ENCODE measurements at places on chromosomes 16 and 17. TPM values are rescaled to one million over a fixed set of nuclear protein-coding genes. Genes with fewer than 3 reads are reported as not detected.

The P2RX5 gene
- total RNA-seq: 0.20 TPM

The NPW gene
- total RNA-seq: 0.46 TPM

The EVPL gene
- total RNA-seq: 3.5 TPM

DNA sequence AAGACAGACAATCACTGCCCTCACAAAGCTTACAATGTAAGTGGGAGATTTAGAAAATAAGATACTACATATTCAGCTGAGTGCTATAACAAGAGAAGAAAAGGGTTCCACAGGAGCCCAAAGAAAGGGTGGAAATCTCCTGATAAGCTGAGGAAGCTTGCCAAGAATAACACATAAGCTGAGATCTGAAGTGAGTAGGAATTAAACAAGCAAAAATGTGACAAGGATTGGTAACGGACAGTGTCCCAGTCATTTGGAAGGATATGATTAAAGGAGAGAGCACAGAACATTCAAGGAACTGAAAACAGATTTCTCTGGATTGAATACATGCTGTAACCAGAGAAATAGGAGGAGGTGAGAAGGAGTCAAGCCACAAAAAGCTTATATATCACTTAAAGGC is 13.0 kb downstream of the CDYL2 start:
- no peak overlapping the region for H3K4me3 ChIP-seq
- H3K27me3 ChIP-seq: no peaks in the 10 kb centered on the region
- no peaks in the 10 kb centered on the region for H3K36me3 ChIP-seq
- H3K27ac ChIP-seq: no peak overlapping the region
- H3K4me1 ChIP-seq: no peaks in the 10 kb centered on the region

DNA sequence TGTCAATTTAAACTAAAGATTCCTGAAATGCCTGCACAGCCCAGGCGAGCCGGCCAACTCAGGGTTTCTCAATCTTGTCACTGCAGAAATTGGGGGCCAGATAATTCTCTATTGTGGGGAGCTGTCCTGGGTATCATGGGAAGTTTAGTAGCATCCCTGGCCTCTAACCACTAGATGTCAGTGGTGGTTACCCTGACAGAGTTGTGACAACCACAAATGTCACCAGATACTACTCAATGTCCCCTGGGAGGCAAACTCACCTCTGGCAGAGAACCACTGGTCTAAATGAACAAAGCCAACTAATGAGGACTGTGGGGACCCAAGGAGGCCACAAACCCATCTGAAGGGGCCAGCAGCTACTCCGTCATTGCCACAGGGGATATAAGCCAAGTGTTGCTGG is 90.9 kb downstream of the MYH11 start:
- H3K4me1 ChIP-seq: no peaks in the 10 kb centered on the region
- no peak overlapping the region for H3K4me3 ChIP-seq
- no peaks in the 10 kb centered on the region for H3K36me3 ChIP-seq
- DNase-seq: no peak
- no peak overlapping the region for H3K27ac ChIP-seq
- no peaks in the 10 kb centered on the region for H3K27me3 ChIP-seq

GRCh38 chr16:70570967-70571570 is 47.5 kb downstream of the SF3B3 start:
- no peak overlapping the region for H3K27ac ChIP-seq
- H3K36me3 ChIP-seq: peaks cover 7% of the 10 kb centered on the region
- no peaks in the 10 kb centered on the region for H3K27me3 ChIP-seq

GRCh38 chr17:55496094-55496881 is 15.0 kb downstream of the SMIM36 start:
- no peaks in the 10 kb centered on the region for H3K27me3 ChIP-seq
- H3K4me1 ChIP-seq: no peaks in the 10 kb centered on the region
- no peak overlapping the region for H3K4me3 ChIP-seq
- DNase-seq: no peak
- H3K27ac ChIP-seq: peak overlapping the region; percentile 29

DNA sequence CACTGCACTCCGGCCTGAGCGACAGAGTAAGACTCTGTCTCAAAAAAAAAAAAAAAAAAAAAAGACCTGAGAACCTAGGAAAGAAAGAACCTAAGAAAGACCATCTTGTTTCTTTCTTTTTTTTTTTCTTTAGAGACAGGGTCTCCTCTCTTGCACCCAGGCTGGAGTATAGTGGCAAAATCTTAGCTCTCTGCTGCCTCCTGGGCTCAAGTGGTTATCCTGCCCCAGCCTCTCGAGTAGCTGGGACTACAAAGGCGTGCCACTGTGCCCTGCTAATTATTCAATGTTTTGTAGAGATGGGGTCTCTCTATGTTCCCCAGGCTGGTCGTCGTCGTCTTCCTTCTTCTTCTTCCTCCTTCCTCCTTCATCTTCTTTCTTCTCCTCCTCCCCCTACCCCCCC is 7.8 kb upstream of the BIRC5 start:
- no peak overlapping the region for H3K27ac ChIP-seq
- H3K27me3 ChIP-seq: no peaks in the 10 kb centered on the region
- no peaks in the 10 kb centered on the region for H3K4me1 ChIP-seq
- DNase-seq: no peak
- H3K4me3 ChIP-seq: no peak overlapping the region

DNA sequence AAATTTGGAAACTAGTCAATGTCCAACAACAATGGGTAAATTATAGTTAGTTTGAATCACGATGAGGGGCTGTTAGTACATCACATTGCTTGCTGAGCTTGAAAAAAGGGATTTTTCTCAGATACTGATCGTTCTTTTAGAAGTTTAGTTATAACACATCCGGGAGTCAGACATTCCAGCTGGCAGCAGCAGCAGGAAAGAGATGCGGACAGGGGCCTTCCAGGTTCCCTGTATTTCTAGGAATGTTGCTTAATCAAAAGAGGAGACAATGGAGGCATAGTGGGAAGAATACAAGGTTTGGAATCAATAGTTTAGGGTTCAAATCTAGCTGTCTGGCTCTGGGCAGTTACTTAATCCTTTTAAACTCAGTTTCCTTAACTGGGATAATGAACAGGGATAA is 27.8 kb downstream of the CDK5R1 start:
- H3K4me3 ChIP-seq: no peak overlapping the region
- H3K4me1 ChIP-seq: no peaks in the 10 kb centered on the region
- DNase-seq: no peak
- H3K27ac ChIP-seq: no peak overlapping the region
- no peaks in the 10 kb centered on the region for H3K36me3 ChIP-seq

GRCh38 chr16:65675161-65675560 is 553.3 kb upstream of the CDH11 start:
- no peaks in the 10 kb centered on the region for H3K4me1 ChIP-seq
- no peak overlapping the region for H3K27ac ChIP-seq
- no peaks in the 10 kb centered on the region for H3K36me3 ChIP-seq
